Epithelial cell of esophagus (primary cell): ENCODE measurements at places on chromosomes 1 and 21.

DNA sequence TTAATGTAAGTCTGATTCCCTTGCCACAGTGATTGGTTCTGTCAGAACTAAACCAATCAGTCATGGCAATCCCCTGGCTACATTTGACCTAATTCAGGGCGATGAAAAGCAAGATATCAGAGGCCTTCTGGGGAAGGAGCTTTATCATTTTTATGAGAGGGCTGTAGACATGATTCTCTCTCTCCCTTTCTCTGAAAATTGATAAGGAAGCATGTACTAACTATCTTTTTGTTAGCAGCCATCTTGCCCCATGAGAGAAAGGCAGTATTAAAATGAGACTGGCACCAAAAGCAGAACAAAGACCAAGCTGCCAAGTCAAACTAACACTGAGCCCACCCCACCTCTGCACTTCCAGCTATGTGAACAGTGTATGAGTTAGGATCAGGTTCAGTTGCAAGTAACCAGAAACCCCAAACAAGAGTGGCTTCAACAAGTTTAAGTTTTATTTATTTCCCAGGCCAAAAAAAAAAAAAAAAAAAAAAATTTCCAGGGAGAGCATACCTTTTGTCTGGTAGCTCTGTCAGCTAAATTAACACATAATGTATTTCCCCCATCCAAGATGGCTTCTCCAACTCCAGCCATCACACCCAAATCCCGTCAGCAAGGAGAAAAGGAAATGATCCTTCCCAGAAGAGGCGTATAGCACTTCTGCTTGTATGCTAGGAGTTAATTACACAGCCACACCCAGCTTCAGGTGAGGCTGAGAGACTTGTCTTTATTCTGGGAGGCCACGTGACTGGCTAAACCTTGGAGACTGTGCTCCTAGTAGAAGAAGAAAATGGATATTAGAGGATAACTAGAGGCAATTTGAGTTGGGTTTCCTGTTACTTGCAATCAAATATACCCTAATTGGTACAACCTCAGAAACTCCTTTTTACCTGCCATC is 105.8 kb upstream of the RALGPS2 start:
- peak; percentile 53 for DNase-seq

DNA sequence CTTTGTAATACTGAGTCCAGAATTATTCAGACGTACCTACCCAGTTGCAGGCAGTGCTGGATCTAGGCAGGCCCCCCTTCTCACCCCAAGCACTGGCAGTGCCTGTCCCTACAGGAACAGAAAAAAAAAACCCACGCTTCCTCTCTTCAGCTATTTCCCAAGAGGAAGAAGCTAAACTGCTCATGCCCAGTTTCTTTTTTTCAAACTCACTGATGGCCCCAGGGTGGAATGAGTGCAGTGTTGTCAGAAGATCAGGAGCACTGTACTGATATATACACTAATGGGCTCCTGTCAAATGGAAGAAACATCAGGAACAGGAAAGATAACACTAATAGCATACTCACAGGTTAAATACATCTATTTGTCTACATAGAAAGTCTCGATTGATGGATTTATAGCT is 28.2 kb upstream of the DOCK7 start:
- DNase-seq: peak; percentile 95

GRCh38 chr21:37547615-37548200 is 181.1 kb downstream of the DYRK1A start:
- DNase-seq: no peak

DNA sequence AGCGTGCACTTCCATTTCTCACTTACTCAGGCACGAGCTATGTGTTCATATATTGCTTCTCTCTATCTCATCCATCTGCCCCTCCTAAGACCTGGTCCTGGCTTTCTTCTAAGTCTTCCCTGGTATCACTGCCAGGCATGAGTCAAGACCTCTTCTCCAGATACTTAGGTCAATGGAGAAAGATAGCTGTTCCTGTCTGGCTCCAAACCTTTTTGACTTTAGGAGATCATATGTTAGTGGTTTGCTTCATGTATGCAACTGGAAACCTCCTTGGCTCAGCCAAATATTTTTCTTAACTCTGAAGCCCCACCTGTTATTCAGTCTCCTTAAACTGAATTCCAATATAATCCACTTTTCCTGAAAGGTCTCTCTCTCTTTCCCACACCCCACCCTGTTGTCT is 211.6 kb upstream of the PTBP2 start:
- DNase-seq: no peak

DNA sequence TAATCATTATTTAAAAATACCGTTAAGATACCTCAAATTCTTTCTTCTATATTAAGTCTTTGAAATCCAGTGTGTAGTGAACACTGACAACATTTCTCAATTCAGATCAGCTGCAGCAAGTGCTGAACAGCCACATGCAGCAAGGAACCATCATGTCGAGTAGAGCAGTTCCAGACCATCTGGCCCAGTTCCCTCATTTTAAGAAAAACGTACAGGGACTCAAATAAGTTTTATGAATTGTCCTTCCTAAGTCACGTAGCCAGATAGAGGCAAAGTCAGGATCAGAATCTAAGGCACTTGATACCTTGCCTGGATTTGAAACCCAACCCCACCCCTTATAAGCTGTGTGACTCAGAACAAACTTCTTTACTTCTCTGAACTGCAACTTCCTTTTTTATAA is 132.4 kb downstream of the PROX1 start:
- DNase-seq: no peak

DNA sequence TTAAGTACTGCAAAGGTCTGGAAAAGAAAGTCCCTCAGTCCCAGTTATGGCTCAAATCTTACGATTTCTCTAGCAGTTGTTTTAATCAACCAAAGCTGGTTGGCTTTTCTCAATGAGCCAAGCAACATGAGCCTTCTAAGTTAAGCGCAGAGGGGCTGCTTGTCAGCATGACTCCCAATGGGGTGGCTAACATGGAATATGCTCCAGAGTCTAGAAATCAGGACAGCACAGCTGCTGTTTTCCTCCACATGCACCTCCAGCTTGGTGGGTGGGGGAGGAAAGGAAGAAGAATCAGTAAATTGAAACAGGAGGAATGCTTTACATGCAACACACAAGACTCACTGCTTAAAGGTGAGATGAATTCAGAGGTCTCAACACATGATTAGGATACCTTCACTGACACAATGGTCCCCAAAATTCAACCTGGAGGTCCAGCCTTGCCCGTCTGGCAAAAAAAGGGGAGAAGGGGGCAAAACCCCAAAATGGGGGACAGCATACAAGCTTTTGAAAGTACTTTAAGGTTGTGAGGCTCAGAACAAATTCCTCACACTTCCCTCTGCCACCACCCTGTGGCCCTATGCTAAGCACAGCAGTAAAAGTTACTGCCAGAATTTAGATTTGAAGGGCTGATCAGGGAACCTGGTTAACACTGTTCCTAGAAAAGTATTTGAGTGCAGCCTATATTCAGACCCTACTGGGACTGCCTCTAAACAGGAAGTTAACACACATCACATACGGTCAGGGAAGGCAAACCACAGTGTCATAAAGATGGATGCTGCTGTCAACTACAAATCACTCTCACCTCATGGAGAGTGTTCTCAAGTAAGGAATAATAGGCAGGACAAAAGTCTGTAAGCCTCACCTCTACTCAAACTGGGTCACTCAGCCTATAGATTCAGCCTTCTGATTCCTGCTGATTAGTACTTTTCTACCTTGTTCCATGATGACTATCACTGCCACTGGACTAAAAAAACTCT is 2.6 kb downstream of the GATAD2B start:
- DNase-seq: peak; percentile 15

- peak; percentile 66 for DNase-seq
These were observed 7.9 kb downstream of the MYBPHL start for GRCh38 chr1:109298666-109299557.

DNA sequence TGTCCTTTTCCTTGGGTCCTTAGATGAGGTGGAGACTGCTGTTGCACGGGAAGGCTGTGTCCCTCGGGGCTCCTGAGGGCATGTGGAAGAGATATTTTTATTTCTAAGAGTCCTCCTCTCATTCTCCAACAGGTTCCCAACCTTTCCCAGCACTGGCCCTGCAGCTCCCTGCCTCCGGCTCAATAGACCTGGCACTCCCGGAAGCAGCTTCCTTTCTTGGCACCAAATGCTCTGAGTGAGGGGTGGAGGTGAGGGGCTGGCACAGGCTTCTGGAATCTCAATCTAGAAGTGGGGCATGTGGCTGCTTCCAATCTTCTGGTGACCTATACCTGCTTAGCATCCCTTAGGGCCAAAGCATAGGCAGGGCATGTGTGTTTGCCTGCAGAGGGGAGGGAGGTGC is 4.5 kb downstream of the ETV3L start:
- no peak for DNase-seq

DNA sequence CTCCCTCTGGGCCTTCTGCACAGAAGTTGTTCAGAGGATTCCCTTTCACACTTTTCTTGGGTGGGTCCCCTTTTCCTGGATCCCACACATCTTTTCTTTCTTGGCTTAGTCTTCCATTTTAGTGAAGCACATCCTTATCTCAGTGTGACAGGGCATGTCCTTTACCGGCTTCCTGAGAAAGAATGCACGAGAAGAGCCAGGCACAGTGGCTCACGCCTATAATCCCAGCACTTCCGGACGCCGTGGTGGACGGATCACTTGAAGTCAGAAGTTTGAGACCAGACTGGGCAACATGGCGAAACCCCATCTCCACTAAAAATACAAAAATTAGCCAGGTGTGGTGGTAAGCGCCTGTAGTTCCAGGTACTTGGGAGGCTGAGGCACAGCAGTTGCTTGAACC is 22.1 kb upstream of the PSMB2 start:
- no peak for DNase-seq

- peak; percentile 54 for DNase-seq
These were observed 2.1 kb upstream of the UBE2T start for GRCh38 chr1:202343652-202344349.

- no peak for DNase-seq
These were observed 111.6 kb downstream of the SPSB1 start for GRCh38 chr1:9404117-9404914.
